Activated CD8-positive, alpha-beta memory T cell treated with anti-CD3 and anti-CD28 coated beads for 48 hours (primary cell): ENCODE measurements at places on chromosomes 5 and 9.

- no peak for DNase-seq
Measured at GRCh38 chr9:100104314-100104713, 5.3 kb downstream of the INVS start.

GRCh38 chr5:107979900-107980299 lies 309.2 kb upstream of the EFNA5 start:
- DNase-seq: no peak

GRCh38 chr9:135711391-135711790 lies 9.4 kb downstream of the KCNT1 start:
- DNase-seq: no peak

- no peak for DNase-seq
Measured at GRCh38 chr9:86046930-86047341, 52.4 kb downstream of the GOLM1 start.

GRCh38 chr5:112186401-112186990 lies 232.6 kb downstream of the EPB41L4A start:
- no peak for DNase-seq

DNA sequence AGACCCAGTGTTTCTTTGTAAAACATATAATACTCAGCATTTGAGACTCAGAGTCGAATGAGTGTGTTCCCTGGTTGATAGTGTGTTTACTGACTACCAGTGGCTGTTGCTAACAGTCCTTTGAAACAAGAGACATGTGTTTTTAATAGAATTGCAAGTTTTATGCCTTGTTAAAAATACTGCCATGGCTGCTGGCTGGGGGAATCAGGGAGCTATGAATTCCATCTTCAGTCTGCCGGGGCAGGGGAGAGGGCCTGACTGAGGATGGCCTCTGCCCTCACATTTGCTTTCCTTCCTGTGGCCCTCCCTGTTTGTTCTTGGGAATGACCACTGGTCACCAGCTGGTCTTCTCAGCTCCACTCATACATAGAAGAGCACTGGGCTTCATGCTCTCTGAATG lies 63.8 kb downstream of the PDZD2 start:
- DNase-seq: no peak

DNA sequence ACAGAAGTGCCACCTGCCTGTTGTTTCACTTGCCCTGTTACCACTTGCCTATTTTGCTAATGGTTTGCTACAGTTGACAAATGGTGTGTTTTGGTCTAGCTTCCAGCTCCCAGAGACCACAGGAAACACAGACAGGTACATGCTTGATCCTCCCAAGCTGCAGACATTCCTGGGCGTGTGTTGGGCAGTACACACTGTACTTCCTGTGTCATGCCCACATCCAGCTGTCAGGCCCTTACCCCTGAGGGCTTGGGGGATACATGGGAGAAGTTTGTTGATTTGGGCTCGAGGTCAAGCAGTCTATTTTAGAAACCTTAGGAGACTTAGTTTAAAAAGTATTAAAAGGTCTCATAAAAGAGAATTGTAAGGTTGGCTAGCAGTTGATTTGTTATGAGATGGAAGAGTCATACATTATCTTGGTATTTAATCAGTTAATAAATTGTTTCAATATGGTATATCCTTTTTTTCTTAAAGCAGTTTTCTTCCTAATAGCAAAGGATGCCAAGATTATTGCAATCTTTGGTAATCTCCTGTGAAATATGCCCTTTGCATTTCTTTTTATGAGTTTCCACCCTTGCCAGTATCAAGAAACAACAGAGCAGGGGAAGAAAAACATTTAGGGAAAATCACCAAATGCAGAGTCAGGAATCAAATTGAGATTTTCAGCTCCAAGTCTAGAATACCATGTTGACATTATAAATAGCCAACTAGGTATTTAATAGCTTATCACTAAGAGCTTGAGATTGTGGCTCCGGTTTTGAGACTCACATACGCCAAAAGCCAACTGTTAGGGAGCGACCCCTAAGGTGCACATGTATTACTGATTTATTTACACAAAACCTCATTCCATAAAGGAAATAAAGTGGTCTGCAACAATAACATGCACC lies 52.3 kb upstream of the CD180 start:
- no peak for DNase-seq

DNA sequence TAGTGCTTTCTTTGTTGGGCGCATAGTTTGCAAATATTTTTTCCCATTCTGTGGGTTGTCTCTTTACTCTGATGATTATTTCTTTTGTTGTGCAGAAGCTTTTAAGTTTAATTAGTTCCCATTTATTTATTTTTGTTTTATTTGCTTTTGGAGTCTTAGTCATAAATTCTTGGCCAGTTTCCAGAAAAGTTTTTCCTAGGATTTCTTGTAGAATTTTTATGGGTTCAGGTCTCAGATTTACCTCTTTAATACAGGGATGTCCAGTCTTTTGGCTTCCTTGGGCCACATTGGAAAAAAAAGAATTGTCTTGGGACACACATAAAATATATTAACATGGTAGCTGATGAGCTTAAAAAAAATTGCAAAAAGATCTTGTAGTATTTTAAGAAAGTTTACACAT lies 122.0 kb downstream of the WDR70 start:
- DNase-seq: no peak

GRCh38 chr5:151318850-151319732 lies 15.5 kb upstream of the SLC36A3 start:
- no peak for DNase-seq

- no peak for DNase-seq
Measured at GRCh38 chr5:107289030-107289714, 381.6 kb downstream of the EFNA5 start.

- DNase-seq: no peak
Measured at GRCh38 chr5:102796498-102796897, 41.4 kb downstream of the PAM start.

DNA sequence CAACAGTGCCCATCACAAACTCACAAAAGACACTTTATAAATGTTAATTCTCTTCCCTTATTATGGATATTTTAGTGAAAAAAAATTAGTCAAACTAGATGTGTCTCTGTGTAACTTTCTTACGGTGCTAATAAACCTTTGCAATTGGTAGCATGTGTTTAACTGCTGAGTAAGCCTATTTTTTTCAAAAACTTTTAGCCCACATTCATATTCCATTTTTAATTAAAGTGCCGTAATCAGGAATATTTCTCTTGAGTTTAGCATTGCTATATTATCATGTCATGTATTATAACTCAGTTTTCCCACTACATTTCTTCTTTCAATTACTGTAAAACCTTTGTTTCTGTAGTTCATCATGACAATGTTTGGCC lies 51.4 kb downstream of the FYB1 start:
- no peak for DNase-seq

DNA sequence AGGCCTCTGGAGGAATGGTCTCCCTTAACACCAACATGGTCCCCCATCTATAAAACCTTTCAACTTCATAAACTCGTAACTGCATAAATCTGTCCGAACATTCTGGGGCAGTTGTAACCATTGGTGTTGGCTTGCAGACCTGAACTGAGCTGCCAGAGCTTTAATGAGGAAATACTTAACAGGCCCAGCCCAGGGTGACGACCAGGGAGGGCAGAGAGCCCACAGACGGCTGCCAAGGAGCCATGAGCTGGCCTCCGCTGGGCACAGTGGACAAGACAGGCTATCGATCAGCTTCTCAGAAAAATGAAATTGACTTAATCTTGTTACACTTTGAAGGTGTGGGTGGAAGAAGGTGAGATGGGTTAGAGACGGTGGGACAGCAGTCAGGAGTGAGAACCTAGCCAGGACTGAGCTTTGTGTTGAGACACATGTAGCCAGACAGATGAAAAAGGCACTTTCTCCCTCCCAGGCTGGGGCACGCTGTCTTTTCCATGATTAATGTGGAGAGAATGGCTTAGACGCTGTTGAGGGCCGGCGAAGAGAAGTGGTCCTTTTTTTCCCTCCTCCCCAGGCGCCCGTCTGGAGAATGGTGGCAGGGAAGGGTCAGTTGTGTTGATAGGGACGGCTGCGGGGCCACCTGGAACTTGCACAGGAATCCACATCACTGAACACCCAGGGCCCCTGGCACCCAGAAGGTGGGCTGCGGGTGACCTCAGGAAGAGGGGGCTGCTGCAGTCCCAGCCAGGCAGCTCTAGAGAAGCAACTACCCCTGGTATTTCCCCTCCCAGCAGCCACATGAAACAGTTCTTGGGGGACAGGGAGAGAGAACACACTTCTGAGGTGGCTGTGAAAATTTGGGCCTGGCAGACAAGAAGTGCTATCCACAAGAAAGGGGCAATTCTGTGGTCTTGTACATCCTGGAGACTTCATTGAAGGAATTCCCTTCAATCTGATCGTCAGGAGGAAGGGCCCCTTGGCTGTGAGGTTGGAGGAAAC lies 27.3 kb upstream of the TCOF1 start:
- no peak for DNase-seq

DNA sequence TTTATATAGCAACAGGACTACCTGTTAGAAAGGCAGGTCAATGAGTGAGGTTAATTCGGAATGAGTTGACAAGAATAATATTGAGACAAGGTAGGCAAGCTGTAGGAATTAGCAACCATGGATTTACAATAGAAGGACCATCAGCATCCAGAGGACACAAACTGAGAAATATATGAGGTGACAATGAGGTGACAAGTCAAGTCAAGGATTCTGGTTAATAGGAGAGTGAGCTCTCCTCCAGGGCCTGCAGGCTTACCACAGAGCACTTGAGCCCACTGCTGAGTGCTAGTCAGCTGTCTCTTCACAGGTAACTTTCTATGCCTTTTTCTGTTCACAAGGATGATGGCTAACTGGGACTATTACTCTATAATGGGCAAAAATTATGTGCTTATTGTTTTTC lies 227.2 kb downstream of the MRPS30 start:
- DNase-seq: no peak

DNA sequence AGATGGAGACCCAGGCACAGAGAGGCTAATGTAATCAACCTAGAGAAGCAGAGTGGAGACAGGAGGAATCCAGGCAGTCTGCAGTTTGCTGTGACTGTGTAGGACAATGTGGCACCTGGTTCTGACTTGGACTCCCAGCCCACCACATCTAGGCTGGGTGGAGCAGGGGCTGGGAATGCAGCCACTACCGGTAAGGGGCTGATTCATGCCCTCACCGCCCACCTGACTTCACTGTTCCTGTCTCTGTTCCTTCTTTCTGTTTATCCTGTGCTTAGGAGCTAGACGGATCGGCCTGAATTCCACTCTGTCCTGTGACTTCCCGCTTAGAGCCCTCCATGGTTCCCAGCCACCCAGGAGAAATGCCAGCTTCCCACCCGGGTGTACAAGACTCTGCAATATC lies 2.6 kb downstream of the PDLIM4 start:
- DNase-seq: no peak

DNA sequence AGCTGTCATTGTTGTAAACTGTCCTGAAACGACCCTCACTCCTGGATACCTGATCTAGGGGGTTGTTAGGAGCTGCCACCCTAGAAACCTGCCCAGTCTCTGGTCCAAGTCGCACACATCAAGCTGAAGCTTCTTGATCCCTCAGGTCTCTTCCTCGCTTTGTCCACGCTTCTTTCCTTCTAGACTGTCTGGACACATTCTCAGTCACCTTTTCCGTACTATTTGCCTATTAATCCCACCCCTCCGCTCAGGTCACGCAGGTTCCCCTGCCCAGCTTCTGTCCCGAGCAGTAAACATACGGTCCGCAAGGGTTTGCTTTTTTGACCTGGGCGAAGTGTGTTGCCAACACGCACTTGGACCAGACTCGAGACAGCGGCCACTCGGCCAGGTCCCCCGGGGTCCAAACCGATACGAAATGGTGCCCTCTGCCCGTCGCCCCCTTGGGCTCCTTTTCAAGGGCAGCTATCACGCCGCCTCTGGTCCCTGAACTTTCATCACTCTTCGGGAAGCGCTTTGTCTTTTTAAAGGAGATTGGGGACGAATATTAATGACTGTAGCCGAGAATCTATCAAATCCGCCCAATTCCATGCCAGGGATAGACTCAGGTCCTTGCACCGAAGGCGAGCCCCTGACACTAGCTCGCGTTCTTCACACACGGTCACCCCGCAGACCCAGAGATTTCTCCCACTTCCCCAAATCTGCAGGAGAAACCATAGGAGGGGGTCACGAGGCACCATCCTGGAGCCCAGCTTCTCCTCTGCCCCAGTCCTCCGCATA lies 814 bp downstream of the PLCXD3 start:
- no peak for DNase-seq

- no peak for DNase-seq
Measured at GRCh38 chr5:169126481-169127021, 174.4 kb downstream of the SLIT3 start.

DNA sequence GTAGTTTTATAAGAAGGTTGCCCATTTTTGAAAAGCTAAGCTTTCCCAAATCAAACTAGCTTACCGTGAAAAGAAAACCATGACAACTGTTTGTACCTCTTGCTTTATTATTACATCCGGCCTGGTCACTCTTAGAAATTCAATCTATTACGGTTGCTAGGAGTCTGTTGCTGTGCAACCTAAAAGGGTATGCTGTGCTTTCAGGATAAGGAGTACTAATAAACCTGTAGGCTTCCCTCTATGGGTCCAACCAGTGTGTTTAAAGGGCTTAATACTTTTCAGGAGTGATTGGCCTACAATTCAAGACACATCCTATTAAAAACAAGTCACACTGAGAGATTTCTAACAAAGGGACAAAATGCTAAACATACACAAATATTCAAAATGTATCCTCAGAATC lies 27.1 kb downstream of the RFX3 start:
- DNase-seq: no peak

- DNase-seq: no peak
Measured at GRCh38 chr5:35863159-35863558, 6.5 kb downstream of the IL7R start.

DNA sequence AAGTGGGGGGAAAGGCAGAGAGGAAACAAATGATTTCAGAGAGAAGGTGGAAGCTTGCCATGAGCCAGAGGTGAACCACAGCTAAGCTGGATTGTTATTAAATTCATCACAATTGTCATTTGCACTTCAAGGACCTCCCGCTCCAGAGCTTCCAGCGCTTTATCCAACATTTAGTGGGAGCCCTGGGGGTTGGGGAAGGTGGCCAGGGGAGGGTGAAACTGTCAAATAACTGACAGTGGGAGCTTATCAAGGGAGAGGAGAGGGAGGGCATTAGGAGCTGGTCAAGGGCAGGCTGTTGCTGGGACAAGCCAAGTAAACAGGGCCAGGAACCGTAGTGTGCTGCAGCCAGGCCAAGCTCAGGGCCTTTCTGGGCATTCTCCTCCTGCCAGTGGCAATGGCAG lies 71.5 kb downstream of the SIL1 start:
- DNase-seq: no peak

GRCh38 chr9:26747611-26748010 lies 145.0 kb downstream of the CAAP1 start:
- DNase-seq: no peak

DNA sequence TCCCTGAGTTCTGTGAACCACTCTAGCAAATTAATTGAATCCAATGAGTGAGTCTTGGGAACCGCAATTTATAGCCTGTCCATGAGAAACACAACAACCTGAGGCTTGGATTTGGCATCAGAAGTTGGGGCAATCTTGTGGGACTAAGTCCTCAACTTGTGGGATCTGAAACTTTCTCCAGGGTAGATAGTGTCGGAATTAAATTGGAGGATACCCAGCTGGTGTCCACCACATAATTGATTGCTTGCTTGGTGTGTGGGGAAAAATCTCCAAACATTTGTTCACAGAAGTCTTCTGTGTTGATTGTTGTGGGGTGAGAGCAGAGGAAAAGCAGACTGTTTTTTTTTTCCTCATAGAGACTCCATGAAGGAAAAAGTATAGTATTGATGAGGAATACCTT lies 320.6 kb upstream of the MEF2C start:
- no peak for DNase-seq
